ENCODE measurements at places on chromosomes 1 and 21. TPM values are rescaled to one million over a fixed set of nuclear protein-coding genes. Genes with fewer than 3 reads are reported as not detected.
A peak's percentile ranks its signal among the peaks of the same experiment; 100 is the strongest.

- no peak for DNase-seq
Measured at GRCh38 chr21:35438643-35439404, 389.7 kb upstream of the RUNX1 start.

Gene SLC2A5
- total RNA-seq, result 0.23 TPM

GRCh38 chr1:5451671-5452070 lies 540.6 kb downstream of the NPHP4 start:
- DNase-seq, result no peak

- peak; percentile 19 for DNase-seq
Measured at GRCh38 chr1:53681977-53682685, 56.8 kb downstream of the GLIS1 start.

Gene RCSD1
- total RNA-seq, result 124 TPM

GRCh38 chr1:167713330-167714081 lies 8.3 kb upstream of the MPZL1 start:
- DNase-seq, result no peak

- no peak for DNase-seq
Measured at GRCh38 chr1:160451859-160452232, 51.5 kb downstream of the VANGL2 start.

GRCh38 chr21:36103434-36103833 lies 31.4 kb upstream of the CBR3 start:
- no peak for DNase-seq

Gene EFNA1
- 1.9 TPM for total RNA-seq

- DNase-seq, result no peak
Measured at GRCh38 chr1:210597555-210598134, 268.9 kb downstream of the HHAT start.

GRCh38 chr1:17236779-17237560 lies 11.9 kb upstream of the PADI3 start:
- DNase-seq, result peak; percentile 79

GRCh38 chr1:177092001-177092400 lies 72.5 kb downstream of the ASTN1 start:
- DNase-seq, result no peak

- no peak for DNase-seq
Measured at GRCh38 chr1:208476846-208477170, 232.6 kb upstream of the PLXNA2 start.

DNA sequence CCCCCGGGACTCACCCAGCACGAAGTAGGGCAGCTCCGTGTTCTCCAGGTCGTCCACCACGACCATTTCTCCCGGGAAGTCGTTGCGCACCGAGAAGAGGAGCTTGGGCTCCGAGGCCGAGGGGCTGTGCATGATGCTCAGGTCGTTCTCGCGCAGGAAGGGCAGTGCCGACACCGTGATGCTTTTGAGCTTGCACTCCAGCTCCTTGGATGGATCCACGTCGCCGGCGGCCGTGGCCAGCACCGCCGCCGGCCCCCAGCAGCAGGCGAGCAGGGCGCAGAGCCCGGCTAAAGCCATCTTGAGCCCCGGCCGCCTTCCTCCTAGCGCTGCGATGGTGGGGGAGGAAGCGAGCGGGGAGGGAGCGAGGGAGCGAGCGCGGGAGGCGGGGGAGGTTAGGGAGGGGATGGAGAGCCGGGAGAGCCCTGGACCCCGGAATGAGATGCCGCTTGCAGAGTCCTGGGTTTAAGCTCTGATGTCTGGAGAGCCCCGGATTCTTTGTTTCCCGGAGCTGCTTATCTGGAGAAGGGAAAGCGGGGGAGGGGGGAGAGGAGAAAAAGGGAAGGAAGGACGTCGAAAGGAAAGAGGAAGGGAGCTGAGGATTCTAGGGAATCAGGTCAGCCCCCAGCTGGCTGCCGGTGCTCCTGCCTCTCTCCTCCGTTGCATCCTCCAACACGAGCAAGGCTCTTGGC lies at the start of gene ASTN1:
Gene ASTN1, minus strand, starts transcription at position 333 of the 689 bp plus-strand sequence. Its CDS starts 36 bp downstream, at position 297.
- DNase-seq, result no peak

DNA sequence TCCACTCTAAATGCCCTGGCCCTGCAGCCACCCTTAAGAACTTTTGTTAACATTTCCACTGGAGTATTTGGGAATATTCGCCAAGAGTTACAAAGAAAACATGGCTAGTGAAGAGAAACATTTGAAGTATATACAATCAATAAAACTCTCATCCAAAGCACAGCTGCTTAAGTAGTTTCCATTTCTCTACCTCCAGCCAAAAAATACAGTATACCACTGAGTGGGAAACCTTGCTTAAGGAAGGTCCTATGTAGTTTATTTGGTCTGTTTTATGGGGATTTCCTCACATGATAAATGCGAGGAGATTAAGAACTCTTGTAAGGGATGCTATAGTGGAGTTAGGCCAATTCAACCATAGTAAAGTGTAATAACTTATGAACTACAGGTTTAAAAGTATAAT lies 382.5 kb downstream of the NEGR1 start:
- no peak for DNase-seq

DNA sequence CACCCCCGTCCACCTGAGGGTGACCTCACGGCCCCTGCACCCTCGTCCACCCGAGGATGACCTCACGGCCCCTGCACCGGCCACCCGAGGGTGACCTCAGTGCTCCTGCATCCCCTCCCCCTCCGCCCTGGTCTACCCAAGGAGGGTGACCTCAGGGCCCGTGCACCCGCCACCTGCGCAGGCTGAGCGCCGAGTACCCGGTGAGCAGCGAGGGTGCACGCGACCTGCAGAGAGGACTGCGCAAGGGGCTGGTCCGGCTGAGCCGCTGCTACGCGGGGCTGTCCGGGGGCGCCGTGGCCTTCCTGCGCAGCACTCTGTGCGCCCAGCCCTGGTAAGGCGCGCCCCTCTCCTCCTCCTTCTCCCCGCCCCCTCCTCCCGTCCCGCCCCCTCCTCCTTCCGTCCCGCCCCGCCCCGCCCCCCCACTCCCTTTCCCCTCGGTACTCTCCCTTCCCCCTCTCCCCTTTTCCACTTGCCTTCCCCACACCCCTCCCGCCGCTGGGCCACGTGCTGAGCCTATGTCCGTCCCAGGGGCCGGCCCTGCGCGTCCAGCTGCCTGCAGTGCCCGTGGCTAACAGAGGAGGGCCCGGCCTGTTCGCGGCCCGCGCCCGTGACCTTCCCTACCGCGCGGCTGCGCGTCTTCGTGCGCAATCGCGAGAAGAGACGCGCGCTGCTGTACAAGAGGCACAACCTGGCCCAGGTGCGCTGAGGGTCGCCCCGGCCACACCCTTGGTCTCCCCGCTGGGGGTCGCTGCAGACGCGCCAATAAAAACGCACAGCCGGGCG lies 28.4 kb downstream of the TRIM11 start:
- peak; percentile 51 for DNase-seq

DNA sequence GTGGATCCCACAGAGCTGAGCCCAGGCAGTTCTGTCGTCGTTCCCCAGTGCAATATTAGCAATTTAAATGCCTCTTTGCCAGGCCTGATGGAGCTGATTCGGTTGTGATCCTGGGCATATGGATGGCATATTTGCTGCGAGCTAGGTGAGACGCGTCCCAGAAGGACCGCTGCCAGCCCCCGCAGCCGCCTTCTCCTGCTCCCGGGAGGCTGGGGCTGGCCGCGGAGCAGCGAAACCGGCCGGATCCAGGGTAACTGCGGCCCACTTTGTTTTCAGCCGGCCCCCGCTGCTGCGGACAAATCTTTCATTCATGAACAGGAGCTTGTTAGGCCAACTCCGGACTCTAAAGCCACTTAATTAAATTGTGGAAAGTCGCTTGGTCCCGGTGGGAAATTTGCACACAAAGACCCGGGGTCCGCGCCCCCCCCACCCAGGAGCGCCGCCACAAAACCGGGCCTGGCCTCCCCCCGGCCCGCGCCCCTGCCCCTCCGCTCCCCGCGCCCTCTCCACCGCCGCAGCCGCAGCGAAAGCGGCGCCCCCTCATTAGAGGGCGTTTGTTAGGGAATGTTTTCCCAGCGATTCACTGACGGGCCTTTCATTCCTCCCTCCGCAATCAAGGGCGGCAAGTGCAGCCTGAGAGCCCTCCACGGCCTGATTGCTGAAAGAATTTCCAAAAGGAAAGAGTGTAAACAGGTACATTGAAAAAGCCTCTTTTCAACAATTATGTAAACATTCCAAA lies 383.3 kb downstream of the RRAGC start:
- DNase-seq, result no peak

DNA sequence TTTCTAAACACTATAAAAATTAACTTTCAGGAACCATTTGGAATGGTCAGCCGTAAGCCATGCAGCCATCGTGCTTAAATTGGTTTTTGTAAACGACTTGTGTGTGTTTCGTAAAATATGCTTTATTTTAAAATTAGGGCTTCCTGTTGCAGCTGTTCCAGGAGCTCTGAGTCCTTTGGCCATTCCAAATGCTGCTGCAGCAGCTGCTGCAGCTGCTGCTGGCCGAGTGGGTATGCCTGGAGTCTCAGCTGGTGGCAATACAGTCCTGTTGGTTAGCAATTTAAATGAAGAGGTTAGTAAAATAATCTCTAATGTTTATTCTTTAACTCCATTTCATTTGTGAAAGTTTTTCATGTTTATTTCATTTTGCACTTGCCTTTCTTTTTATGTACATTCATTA lies 83.1 kb downstream of the PTBP2 start:
- DNase-seq, result no peak

DNA sequence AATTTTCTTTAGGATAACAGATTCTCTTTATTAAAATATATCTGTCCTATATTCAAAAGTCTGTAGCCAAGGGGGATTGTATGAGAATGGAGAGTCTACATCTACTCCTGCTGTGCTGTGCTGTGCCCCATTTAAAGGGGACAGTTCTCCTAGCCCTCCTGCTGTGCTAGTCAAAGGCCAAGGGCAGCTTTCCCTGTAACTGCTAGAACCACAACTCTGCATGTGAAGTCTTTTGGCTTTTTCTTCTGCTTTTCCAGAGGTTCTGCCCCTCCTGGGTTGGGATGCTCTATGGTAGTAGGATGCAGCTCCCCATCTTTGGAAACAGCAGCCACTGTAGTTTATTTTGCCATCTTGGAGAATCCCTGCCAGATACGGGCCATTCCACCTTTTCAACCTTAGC lies 197.5 kb upstream of the JUN start:
- no peak for DNase-seq

- no peak for DNase-seq
Measured at GRCh38 chr1:54200519-54200997, 591 bp downstream of the MRPL37 start.

DNA sequence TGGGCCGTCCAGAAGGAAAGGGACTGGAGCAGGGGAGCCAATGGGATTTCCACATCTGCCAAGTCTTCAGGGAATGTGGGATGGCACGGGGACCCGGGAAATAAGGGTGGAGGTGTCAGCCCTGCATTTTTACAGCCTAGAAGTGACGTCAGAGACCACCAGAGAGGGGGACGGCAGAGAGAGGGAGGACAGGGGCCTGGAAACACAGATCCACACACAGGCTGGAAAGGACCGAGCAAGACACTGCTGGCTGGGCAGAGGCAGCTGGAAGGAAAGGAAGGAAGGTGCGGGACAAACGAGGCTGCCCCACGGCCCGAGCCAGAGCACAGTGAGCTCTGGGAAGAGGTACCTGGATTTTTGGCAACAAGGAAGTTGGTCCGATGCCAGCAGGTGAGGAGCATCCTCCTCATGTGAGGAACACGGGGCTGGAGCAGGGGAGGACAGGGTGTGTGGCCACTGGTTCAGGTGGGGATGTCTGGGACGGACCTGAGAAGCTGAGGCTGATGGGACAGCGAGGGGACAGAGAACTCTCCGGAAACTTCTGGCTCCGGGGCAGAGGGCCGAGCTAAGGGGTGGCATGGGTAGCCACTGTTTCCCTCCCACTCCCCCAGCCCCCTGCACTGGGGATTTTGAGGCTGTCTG lies 138.3 kb downstream of the PGBD5 start:
- no peak for DNase-seq

DNA sequence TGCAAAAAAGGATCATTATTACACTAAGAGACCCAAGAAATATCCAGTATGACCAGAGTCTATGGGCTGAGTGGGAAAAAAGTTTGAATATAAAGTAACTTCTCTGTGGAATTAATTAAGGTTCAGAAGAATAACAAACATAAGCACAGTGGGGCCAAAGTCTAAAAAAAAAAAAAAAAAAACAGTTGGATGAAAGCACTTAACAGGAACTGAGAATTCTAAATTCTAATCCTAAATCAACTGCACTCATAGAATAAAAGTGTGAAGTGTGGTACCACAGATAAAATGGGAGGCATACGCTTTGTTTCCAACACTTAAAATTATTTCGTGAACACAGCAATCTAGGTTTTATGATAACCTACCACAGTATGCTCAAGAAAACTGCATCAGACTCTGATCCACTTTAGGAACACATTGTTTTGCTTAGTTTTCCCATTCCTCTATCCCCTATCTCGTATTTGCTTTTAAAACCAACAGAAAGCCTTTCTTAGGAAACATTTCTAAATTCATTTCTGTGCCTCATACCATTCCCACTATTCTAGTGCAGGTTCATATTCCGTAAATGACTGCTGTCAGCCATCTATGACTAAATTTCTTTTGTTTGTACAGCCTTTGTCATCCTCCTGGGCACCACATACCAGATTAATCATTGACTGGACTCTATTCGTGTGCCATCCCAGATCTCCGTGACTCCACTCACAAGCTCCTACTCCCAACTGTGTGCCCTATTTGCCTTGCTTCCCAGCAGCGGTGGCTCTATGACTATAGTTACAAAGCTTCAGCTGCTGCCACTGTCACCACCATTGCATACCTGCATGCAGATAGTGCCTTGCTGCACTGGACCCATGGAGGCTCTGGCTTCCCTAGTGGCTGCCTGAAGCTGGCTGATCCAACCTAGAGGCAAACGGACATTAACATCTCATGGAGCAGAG lies 24.9 kb downstream of the CHML start:
- DNase-seq, result no peak

DNA sequence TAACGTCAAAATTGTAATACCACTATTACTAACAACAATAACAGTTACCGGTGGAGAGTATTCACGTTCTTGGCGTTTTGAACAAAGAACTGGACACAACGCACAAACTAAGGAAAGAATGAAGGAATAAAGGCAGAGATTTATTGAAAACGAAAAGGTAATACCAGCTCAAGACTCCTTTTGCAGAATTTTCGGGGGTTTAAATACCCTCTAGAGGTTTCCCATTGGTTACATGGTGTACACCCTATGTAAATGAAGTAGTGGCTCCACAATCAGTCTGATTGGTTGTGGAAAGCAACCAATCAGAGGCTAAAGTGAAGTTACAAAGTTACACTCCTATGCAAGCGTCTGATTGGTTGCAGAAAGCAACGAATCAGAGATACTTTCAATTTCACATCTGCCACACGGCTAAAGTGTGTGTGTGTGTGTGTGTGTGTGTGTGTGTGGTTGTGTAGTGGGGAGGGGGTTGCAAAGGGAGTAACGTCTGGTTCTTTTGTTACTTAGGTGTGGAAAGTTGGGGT lies 1.1 kb upstream of the GTF2B start:
- peak; percentile 20 for DNase-seq

GRCh38 chr1:90386899-90387720 lies 330.0 kb downstream of the BARHL2 start:
- no peak for DNase-seq

GRCh38 chr1:177174921-177175634 lies 4.3 kb downstream of the BRINP2 start:
- DNase-seq, result no peak

Gene ANGPTL3
- not detected for total RNA-seq

Gene OR2T33
- not detected for total RNA-seq

GRCh38 chr21:34636961-34637360 lies 22.0 kb upstream of the RCAN1 start:
- no peak for DNase-seq

GRCh38 chr21:24955275-24955961 lies 651.9 kb downstream of the MRPL39 start:
- DNase-seq, result no peak

- no peak for DNase-seq
Measured at GRCh38 chr1:167935216-167936067, 1.0 kb upstream of the DCAF6 start.

- DNase-seq, result no peak
Measured at GRCh38 chr1:156164125-156164831, 10.9 kb downstream of the SEMA4A start.

GRCh38 chr1:41695118-41695745 lies 210.7 kb upstream of the EDN2 start:
- no peak for DNase-seq

Data from CD4-positive, alpha-beta memory T cell (primary cell).